ENCODE measurements at places on chromosomes 13 and 19.

- DNase-seq = peak; percentile 24
These were observed 746 bp downstream of the RAB3D start for GRCh38 chr19:11338569-11339253.

- no peak for DNase-seq
These were observed 477 bp downstream of the PIP5K1C start for GRCh38 chr19:3699741-3700241.

- DNase-seq = no peak
These were observed 1301.5 kb upstream of the ATXN8OS start for GRCh38 chr13:68806125-68806524.

DNA sequence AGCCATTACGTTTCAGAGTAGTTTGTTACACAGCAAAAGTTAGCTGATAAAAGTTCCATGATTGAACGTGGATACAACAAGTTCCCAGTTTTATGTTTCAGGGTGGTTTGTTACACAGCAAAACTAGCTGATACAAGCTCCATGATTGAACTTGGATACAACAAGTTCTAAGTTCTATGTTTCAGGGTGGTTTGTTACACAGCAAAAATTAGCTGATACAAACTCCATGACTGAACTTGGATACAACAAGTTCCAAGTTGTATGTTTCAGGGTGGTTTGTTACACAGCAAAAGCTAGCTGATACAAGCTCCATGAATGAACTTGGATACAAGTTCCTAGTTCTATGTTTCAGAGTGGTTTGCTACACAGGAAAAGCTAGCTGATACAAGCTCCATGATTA is 47.6 kb downstream of the INSR start:
- no peak for DNase-seq

- DNase-seq = peak; percentile 81
These were observed 632.1 kb downstream of the DIAPH3 start for GRCh38 chr13:59531571-59532091.

GRCh38 chr19:11887611-11888531 is at the start of gene ZNF69:
Gene ZNF69 (plus strand): TSS chr19:11887782. CDS start chr19:11887924, 142 bp downstream.
- DNase-seq = peak; percentile 90

DNA sequence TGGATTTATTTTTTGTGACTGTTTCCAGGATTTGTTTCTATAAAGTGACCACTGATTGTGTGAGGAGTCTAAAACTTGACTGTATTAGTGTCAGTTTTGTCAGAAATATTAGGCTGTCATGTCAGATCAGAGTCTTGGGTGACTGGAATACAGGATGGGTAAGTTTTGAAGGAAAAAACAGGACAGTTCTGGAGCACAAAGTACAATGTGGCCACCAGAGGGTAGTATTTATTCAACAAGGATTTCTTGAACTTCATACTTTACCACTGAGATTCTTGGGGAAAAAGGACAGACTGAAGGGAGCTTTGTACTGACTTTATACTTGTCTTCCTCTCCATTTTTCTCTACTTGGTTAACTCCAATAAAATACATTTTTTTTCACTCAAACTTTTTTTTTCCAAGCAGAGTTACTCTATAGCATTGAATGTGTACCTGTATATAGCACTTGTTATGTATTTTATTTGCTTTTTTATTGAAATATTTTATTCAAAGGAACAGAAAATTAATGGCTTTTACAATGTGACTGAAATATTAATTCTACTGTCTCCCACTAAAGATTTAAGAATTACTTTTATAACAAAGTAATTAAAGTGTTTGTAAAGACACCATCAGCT is 51.1 kb downstream of the LMO7 start:
- DNase-seq = no peak

DNA sequence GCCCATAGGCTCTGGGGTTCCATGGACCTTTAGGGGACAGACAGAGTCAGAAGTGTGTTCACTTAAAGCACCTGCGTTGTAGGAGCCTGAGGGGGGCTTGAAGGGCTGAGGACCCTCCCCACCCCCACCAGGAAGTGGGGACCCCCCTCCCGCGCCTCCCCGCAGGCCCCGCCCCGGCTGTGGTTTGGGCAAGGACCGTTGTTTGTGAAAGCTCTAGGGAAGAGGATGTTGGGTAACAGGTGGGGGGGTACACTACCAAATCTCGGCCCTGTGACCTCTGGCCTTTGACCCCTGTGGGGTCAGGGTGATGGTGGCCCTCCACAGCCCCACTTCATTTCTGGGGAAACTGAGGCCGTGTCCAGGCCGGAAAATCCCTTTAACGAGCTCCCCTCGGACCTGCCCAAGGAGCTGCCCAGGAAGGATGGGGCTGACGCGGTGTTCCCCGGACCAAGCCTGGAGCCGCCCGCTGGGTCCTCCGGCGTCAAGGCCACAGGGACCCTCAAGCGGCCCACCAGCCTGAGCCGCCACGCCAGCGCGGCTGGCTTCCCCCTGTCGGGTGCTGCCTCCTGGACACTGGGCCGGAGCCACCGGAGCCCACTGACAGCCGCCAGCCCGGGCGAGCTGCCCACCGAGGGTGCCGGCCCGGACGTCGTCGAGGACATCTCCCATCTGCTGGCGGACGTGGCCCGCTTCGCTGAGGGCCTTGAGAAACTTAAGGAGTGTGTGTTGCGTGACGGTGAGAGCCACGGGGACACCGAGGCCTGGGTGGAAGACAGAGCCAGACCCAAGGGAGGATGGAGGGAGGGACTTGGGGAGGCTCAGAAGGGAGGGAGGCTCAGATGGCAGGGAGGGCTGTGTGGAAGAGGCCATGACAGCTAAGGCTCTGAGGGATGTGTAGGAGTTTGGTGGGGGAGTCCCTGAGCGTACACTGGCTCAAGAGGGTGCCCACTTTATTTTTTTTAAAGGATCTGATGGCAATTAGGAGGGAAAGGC is 1.3 kb downstream of the ARHGAP45 start:
- no peak for DNase-seq

- DNase-seq = no peak
These were observed 90.2 kb downstream of the GPC6 start for GRCh38 chr13:93316841-93317240.

GRCh38 chr19:39946532-39946931 is 12.1 kb upstream of the FCGBP start:
- no peak for DNase-seq

Measured in femur (tissue), 1 donor.